ENCODE measurements at places on chromosomes 3 and 15.

- DNase-seq = no peak
These were observed 50.3 kb downstream of the PAK2 start for GRCh38 chr3:196789885-196790359.

GRCh38 chr15:88623632-88624031 lies 2.5 kb downstream of the AEN start:
- no peak for DNase-seq

- no peak for DNase-seq
These were observed 14.2 kb downstream of the TMEM44 start for GRCh38 chr3:194618858-194619608.

DNA sequence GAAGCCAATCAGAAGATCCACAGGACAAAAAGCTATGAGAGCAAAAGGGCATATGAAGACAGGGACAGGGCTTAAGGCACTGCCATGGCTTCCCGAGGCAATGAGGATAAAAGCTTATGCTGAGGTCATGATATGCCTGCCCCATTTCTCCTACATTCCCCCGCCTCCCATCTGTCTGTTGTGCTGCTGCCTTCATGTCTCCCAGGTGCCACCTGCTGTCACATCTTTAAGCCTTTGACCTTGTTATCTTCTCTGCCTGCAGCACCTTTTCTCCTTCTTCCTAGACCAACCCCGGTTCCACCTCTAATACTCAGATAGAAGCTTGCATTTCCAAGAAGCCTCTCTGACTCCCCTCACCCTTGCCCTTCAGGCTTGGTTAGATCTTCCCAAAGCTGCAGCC lies 213.8 kb downstream of the ARRDC4 start:
- DNase-seq = no peak

DNA sequence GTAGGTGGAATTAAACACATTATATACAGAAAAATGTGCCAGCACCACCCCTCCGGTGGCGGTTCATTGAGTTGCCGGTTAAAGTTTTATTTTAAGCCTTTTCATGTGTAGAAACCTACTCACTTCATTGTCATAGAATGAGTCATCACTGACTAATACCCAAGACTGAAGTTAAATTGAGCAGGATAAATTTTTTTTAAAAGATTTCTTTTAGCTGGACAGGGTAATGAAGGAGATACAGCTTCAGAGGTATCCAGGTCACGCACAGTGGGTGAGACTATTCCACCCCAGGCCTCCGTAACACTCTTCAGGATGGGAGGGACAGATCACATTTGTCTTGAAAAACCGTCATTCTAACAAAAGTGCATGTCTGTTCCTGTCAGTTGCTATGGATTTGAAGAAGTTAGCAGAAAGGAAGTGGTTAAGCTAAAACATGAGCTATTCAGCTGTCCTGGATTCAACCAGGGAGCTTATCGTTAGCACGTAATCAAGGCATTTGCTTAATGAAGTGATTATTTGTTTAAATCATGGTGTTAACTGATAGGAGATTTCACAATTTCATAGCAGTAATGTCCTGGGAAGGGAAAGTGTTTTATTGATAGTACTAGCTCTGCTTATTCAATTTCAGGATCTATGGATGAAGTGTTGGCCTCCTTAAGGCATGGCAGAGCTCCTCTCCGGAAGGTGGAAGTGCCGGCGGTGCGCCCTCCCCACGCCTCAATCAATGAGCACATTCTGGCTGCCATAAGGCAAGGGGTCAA lies 23.4 kb downstream of the WHAMM start:
- peak; percentile 45 for DNase-seq
